Pons (tissue), 1 donor: ENCODE measurements at places on chromosomes 6 and 20.

- no peak for DNase-seq
Observed at GRCh38 chr6:96059586-96059985, 43.8 kb downstream of the FUT9 start.

GRCh38 chr6:134908906-134909516 is 40.9 kb downstream of the ALDH8A1 start:
- DNase-seq: peak; percentile 65

DNA sequence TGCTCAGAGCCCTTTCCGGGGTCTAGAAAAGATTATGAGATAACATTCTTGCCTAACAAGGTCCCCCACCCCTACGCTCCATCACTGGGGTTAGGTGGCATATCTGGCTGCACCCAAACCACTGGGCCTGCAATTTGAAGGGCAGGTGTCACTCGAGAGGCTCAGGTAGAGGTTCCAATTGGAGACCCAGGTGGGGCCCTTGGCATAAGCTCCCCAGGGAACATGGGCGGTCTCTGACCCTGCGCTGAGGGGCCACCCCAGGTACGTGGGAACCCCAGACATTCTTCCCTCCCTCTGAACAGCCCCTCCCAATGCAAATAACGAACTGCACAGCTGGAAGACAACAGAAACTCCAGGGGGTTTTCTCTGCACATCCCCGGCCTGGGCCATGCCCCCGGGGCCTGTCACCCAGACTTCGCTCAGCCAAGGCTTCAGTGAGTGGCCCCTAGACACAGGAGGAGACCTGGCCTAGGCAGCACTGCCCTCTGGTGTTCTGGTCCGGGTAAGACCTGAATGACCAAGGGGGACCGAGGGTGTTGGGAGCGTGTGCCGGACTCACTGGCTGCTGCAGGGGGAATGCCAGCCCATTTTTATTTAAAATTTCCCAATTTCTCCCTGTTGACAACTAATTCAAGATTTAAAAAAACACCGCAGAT is 47.5 kb downstream of the DSTN start:
- DNase-seq: peak; percentile 62

DNA sequence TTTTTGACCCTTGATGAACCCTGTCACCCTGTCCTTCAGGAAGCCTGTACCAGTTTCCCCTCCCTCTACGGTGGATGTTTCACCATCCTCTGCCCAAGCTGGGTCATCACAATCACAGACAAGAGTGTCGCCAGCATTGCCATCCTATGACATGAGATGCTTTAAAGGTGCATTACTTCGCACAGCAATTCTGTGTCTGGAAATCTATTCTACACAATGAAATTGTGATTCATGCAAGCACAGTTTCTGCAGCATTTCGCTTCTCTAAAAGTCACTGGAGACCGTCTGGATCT is 2.5 kb upstream of the ULBP2 start:
- DNase-seq: no peak

GRCh38 chr20:3846378-3846739 is 275 bp upstream of the MAVS start:
- no peak for DNase-seq

GRCh38 chr6:52109171-52109571 is 21.8 kb upstream of the PKHD1 start:
- peak; percentile 15 for DNase-seq

DNA sequence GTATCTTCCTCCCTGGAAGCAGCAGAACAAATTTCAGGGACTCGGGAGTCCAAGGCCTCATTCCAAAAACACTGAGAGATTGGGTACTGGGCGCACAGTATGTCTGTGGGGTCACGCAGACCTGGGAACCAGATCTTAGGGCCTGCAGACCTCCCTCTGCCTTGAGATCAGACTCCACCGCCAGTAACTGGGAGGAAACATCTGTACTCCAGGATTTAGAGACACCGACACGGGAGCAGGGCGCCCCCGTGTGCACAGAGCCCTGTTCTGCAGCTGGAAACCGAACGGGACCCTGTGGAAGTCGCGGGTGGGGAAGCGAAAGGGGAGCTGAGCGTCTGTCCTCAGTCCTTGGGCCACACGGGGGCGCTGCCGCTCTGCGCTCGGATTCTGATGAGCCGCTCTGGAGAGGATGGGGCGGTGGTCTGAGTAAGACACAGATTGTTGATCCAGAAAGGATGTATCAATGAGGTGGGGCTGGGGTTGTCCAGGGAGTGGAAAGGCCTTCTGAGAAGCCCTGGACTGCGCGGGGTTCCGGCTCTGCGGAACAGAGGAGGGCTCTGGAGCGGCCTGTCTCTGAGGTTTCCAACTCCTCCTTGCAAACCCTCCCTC is 35.7 kb upstream of the HLA-E start:
- peak; percentile 61 for DNase-seq

- no peak for DNase-seq
Observed at GRCh38 chr6:34056305-34057108, 89.4 kb downstream of the GRM4 start.

DNA sequence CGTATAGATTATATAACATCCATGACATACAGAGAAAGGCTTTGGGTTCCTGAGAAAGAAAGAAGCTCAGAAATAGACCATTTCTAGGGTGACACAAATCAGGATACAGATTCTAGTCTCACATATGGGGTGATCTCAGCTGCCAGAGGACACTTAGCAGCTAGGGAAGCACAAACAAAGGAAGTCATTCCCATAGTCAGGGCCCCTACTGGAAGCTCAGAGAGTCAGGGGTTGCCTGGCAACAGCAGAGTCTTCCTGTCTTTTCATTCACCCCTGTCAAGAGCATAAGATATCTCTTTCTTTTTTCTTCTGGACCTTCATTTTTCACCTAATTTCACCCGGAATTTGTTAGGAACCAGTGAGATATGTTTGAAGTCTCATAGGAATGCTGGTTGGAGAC is 81.9 kb upstream of the IYD start:
- DNase-seq: no peak

DNA sequence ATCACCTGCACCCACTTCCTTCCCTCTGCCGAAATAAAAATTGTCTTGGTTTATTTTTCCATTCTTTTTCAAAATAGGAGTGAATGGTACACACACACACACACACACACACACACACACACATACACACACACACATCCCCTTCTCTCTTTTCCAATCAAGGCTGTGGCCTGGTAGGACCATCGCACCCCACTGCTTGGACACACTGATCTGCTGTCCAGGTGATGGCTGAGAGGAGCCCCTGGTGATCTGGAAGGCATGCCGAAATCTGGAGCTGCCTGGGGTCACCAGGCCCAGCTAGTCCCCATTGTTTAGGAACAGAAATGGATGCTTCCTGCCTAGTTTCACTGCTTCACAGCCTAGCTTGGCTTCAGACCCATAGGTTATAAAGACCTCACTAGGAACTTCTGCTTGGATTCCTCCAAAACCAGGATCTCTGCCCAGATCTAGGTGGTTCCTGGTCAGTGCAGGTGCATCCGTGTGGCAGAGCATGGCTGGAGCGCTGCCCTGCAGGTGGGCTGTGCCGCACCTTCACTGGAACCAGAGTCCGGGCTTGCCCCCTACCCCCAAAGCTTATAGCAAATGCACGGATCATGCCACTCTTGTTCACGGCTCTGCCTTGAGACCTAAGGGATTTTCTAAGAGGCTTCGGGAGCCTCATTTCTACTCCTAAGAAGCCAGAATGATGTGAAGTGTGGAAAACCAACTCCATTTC is 42.9 kb upstream of the DACT2 start:
- DNase-seq: no peak

DNA sequence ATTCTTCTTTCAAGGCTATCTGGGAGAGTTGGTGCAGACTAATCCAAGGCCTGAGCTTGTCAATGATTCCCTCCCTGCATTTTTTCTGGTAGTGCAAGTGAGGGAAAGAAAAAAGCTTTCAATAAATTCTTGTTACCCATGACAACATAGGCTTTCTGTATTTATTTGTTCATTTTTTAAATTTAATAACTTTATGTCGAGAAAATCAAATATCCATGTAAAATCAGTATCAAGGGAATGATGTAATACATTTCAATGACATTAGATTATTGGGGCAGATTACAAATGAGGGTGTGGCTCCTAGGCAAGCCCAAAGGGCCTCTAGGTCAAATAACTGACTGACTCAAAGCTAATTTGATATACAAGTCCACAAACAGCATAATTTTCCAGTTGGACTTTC is 104.0 kb downstream of the GJA1 start:
- no peak for DNase-seq

DNA sequence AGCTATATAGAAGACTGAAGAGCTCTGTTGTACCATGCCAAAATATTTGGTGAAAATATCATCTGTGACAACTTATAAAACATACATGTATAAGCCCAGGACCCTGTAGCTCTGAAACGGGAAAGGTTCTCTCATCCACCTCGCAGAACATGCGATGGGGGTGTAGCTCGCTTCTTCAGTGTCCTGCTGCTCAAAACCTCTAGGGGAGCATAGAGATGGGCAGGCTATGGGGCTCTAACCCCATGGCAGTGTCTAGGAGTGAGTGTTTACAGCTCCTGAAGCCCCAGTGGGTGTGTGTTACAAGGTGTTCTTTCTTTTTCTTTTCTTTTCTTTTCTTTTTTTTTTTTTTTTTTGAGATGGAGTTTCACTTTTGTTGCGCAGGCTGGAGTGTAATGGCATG is 505.2 kb upstream of the SYNCRIP start:
- no peak for DNase-seq

DNA sequence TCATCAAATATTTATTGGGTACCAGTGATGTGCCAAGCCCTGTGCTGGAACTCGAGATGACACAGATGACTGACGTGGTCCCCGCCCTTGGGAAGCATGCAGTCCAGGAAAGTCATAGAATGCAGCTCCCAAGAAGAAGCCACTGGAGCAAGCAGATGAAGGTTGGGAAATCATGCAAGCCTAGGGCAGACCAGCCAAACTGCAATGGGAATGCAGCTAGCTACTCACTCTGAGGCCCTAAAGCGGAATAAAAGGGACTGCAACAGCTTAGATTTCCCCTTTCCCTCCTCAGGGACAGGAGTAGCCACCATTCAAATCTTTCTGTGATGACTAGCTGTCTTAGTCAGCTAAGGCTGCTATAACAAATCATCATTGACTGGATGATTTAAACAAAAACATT is 152.2 kb downstream of the MAFB start:
- DNase-seq: no peak

- no peak for DNase-seq
Observed at GRCh38 chr20:5727018-5727515, 23.1 kb upstream of the SHLD1 start.

GRCh38 chr20:31638317-31638716 is 605 bp downstream of the COX4I2 start:
- no peak for DNase-seq

DNA sequence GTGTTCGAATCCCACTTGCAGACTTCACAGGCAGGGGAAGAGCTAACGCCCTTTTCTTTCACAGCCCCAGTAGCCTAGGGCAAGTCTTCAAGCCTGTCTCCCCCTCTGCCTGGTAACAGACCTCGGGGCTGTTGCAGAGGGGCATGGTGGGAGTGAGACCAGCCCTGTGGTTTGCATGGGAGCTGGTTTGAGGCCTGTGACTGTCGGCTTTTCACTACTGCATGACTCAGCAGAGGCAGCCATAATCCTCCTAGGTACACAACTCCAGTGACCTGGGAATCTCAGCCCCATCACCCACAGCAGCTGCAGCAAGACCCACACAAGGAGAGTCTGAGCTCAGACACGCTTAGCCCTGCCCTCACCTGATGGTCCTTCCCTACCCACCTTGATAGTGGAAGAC is 55.3 kb upstream of the POPDC3 start:
- DNase-seq: no peak

DNA sequence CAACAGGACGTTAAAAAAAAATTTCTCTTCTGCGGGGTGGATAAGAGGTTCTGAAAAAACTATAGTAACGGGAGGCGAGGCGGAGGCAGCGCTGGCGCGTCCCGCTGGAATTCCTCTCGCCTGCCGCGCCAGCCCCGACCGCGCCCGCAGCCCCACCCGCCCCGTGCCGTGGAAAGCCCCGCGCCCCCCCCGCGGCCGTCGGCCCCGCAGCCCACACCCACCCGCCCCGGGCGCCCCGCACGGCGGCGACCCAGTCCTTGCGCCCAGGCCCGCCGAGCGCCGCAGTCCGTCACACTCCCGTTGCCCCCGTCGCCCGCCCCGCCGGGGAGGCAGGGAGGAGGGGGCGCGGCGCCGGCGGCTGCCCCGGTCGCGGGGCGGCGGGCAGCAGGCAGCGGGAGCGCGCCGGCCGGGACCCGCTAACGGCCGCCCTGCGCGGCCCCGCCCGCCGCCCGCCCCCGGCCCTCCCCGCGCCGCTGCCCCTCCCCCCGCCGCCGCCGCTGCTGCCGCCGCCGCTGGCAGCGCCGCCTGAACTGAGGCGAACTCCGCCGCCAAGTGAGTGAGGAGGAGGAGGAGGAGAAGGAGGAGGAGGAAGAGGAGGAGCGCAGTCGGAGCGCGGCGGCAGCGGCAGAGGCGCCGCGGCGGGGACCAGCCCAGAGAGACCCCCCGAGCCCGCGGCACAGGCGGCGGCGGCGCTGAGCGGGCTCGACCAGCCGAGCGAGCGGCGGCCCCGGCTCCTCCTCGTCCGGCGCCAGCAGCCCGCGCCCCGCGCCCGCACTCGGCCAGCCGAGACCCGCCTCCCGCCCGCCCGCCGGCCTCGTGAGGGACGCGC is at the start of gene QKI:
Gene QKI (plus strand): TSS at position 602 of the 829 bp plus-strand sequence. CDS start 476 bp downstream, outside the sequence.
- peak; percentile 89 for DNase-seq

- peak; percentile 17 for DNase-seq
Observed at GRCh38 chr20:34472246-34472925, 43.8 kb upstream of the DYNLRB1 start.
